H1 (cell line): ENCODE measurements at places on chromosomes 2 and 18. TPM values are rescaled to one million over a fixed set of nuclear protein-coding genes. Genes with fewer than 3 reads are reported as not detected.

DNA sequence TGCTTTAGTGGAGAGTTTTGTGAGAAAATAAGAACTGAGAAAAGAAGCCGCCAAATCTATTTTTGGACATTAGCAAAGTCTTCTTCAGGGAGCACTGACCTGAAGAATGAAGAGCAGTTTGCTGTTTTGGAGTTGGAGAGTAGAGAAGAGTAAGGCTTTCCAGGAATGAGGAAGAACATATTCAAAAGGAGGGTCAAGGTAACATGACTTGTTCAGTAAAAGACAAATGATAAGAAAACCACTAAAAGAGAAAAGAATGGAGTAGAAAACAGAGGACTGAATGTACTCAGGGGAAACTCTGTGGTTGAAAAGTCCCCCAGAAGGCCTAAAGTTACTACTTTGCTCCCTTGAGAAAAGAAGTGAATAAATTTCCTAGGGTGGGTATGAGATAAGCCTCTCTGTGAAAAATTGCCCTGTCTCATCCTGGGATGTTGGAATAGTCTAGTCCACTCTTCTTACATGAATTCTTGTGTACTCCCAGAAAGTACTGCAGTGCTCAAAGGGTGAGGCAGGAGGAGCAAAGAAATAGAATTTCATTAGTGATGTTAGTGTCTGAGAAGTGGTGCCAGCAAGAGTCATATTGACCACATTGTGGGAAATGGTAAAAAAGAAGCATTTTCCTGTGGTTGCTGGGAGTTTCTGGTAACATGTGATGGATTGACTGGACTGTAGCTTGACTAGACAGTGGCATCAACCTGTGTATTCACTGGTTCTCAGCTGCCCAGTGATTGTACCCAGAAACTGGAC lies 27.8 kb downstream of the MBD5 start:
- DNase-seq: no peak

GRCh38 chr2:161703863-161704262 lies 79.6 kb downstream of the SLC4A10 start:
- DNase-seq: no peak

- no peak for DNase-seq
Observed at GRCh38 chr2:135048122-135048521, 875 bp upstream of the MAP3K19 start.

Gene CRYBA2
- total RNA-seq: not detected in 2 replicates

DNA sequence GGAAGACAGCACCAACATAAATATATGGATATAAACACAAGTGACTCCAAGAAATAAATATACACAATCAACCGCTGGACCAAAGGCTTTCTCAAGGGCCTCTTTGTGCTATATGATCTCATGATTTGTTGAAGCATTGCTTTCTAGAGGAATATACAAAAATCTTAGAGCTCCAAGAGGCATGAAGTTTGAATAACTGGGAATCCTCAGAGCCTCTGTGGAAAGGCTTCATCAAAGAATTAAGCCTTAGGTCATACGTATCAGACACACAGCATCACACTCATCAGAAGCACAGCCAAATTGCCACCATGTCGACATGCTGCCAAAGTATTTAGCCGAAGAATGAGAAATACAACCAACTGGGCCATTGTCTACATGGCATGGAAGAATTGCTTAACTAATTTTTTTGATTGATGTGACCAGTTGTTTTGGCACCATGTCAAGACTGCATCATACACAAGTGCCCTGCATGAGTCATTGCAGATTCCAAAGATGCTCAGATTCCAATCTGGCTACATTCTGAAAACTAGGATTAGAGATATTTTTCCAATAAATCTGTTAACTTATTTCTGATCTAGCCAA lies 860.6 kb upstream of the ZEB2 start:
- no peak for DNase-seq

GRCh38 chr2:164620873-164621763 lies at the start of gene GRB14:
Gene GRB14 (minus strand): TSS chr2:164621482. CDS start chr2:164621309, 173 bp downstream.
- DNase-seq: peak; percentile 84

GRCh38 chr18:34691614-34692013 lies 18.5 kb upstream of the DTNA start:
- no peak for DNase-seq

DNA sequence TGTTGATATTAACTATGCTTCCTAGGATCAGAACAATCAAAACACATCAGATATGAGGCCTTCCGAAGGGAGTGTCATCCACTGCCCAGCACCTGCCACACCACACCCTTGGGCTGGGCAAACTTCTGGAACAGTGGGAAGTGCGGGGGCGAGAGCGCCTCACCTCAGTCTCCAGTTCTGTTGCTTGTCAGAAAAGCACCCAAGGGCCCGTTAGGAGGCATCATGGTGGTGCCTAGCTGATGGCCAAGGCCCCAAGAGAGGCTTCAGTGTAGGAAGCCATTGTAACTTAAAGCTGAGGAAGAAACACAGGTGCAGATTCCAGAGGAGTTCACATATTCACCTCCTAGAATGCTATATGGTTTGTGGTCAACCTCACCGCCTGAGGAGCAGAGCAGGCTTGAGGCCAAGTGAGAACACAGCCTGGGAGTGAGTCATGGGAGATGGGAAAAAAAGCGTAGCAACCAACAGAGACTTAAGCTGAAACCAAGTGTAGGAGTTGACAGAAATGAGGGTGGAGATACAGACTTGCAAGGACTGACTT lies 85.1 kb upstream of the ATL2 start:
- DNase-seq: no peak

GRCh38 chr2:35783723-35784122 lies 571.9 kb upstream of the CRIM1 start:
- DNase-seq: peak; percentile 15

Gene GTF2A1L
- total RNA-seq: not detected in 2 replicates

DNA sequence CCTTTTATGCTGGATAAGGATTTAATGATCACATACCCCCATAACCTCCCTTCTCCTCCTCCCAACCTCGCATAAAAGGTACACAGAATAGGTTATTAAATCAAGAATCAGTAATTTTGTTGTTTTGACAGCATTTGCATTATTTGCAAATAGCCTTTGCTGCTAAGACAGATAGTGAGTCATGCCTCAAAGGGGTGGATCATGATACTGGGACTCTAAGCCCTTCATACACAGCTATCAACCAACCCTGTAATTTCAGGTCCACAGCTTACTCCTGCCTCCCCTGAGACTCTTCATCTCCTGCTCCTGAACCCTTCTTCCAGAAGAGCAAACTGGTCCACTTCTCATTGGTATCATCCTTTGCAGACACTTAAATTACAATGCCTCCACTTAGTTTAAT lies 73.8 kb upstream of the KLHL29 start:
- no peak for DNase-seq

DNA sequence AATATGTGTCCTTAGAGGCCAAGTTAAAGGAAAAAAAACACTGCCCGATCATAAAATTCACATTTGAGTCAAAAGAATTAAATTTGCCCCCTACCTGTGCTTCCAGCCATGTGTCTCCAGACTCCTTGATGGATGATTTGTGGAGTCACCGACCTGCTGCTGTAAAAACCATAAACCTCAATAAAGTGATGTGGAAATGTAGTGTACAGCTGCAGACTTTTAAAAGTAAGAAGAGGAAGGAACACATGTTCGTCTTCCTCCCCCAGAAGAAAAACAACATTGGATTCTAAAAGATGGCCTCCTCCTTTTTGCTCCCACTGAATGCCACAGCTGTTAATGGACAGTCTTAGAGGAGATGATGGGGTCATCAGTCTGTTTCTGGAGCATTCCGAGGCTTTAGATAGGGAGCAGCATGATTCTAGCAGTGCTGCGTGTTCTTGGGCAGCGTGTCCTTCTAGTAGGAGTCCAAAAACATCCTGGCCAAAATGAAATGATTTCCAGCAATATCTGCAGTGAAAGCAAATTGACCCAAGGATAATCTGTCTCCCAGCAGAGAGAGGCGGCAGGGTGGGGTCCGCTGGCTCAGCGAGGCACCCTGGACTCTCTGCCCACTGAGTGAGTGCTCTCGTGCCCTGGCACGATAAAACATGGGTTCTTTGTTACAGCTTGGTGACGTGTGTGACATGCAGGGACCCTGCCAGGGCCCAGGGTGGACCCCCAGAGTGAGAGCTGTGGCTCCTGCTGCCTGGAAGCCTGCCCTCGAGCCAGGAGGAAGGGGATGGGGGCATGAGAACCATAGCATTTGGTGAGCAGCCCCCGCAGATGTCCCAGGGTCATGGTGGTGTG lies 196.1 kb downstream of the FAM210A start:
- no peak for DNase-seq

DNA sequence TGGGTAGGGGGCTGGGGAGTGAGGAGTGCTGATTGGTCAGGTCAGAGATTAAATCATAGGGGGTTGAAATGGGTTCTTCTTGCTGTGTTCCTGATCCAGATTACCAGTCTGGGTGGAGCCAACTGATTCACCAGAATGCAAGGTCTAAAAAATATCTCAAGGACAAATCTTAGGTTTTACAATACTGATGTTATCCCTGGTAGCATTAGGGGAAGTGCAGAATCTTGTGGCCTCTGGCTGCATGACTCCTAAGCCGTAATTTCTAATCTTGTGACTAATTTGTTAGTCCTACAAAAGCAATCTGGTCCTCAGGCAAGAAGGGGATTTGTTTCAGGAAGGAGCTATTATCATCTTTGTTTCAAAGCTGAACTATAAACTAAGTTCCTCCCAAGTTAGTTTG lies 289.2 kb upstream of the KYNU start:
- DNase-seq: no peak

Gene HOXD9
- not detected in 2 replicates for total RNA-seq
